ENCODE measurements at places on chromosomes 13 and 19.

DNA sequence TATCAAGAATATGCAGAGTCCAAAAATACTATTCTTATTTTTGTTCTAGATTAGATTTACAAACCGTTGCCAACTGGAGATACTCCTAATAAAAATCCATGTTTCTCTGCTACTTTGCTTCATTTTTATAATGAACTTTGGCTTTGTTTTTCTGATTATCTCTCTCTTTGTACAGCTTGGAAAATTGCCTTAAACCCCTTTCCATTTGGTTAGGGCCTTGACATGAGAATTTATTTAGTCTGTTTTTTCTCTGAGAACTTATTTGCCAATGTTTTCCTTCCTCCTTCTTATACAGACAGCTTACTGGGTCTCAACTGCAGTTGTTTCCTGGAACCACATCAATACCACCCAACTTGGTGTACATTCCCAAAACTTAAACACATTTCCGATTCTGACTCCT, 555.4 kb downstream of the SLITRK6 start:
- DNase-seq, result no peak

GRCh38 chr19:31340042-31341025, 8.9 kb downstream of the TSHZ3 start:
- no peak for DNase-seq

GRCh38 chr13:97136418-97136817, 85.7 kb upstream of the MBNL2 start:
- no peak for DNase-seq

GRCh38 chr19:30207357-30207756, 164.8 kb upstream of the ZNF536 start:
- DNase-seq, result no peak

DNA sequence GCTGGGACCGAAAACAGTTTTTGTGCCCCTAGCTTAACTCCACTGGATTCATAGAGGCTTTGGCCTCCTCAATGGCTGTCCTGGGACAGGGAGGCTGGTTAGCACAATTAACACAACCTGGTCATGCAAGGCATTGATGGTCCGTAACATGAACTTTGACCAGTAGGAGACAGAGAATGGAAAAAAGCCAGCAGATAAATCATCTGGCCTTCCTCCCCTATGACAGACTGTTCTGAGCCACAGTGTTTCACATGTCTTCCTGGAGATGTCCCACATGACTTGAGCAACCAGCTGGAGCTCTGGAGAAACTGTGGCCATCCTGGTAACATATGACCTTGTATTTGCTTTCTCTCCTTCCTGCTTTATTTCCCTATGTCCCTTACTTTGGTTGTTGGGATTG, 244.2 kb downstream of the UQCRFS1 start:
- DNase-seq, result no peak

DNA sequence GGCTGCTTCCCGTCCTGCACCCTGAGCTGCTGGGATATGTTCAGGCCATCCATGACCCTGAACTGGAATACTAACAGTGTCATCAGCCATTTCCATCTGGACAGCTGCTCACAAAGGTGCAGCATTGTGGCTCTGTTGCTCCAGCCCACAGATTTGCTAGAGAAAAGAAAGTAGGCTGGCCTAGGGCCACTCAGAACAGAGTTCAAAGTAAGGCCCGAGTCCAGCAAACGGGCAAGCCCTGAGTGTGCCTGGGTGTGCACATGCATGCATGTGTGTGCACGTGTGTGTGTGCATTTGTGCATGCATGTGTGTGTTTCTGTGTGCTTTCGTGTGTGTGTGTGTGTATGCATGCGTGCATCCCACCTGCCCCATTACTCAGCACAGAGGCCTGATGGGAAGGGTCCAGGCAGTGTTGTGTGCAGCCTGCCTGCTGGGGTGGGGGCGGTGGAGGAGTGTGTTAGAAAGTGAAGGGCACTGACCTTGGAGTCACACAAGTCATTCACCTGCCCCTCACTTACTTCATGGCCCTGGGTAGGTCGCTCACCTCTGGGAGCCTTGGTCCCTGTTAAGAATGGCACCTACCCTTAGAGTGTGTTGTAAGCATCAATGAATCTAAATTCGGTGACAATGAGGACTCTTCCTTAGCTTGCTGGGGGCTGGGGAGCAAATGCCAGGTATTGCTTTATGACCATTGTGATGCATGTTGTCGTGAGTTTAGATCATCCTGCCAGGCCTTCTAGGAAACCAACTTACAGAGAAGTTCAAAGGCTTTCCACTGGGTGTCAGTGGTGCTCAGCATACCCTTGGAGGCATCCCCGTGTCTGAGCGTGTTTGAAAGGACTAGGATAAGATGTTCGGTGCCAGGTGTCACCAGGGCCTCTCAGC, 53.2 kb downstream of the GPR12 start:
- DNase-seq, result peak; percentile 28

- DNase-seq, result no peak
Measured at GRCh38 chr19:51163257-51163656, 21.2 kb downstream of the SIGLEC7 start.

DNA sequence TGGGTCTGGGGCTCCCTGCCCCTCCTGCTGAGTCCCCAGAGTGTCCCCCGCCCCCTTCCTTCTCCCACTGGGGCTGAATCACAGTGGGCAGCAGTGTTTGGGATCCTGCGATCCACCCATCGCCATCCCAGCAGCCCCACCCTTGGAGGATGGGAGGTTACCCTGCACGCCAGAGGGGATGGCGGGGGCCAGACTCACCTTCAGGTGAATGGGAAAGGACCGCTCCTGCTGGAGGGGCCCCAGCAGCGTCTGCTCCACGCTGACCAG, 569 bp downstream of the DLEU7 start:
- DNase-seq, result no peak

DNA sequence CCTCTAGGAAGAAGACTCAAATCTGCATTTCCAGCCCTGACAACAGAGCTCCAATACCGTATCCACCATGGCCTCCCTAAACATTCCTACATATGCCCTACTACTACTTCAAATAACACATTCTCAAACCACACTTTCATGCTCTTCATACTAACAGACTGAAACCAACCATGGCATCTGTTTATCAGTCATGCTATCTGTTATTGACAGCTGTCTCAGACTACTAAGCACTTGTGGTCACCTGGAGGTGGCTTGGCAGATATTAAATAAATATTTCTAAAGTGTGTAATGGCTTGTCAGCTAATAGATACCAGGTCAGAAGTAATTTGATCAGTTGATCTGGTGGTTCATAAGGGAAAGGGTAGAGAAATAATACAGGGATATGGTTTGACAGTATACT, 489.1 kb downstream of the DIAPH3 start:
- DNase-seq, result no peak

GRCh38 chr13:98265692-98266551, 88.9 kb upstream of the RNF113B start:
- DNase-seq, result no peak

DNA sequence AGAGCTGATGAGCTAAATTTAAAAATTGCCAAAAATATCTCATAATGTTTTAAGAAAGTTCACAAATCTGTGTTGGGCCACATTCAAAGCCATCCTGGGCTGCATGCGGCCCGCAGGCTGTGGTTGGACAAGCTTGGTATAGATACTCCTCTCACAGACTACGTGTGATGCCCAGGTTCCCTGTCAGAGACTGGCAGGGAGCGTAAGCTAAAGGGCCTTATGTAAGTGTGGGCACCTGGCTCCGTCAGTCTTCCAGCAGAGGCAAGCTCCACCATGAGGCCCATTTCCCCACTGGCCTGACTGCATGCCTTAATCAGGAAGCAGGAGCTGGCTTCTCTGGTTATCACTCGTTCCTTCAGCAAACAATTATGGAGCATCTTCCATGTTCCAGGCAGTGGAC, 200.2 kb downstream of the FOXO1 start:
- DNase-seq, result no peak

DNA sequence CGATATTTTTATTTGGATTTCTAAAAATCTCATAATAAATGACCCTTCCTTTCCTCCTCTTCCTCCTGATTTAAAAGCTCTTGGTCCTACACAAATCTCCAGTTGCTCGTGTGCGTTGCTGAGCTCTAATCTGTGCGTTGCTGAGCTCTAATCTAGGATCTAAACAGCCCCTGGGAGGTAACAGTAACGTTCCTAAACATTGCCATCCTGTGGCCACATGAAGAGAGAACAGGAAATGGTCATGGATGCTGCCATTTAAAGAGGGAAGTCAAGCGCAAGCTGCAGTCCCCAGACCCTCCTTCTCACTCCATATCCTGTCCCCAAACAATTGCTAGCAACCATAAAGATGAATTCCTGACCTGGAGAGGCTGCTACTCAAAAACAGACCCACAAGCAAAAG, 170.8 kb downstream of the NUFIP1 start:
- no peak for DNase-seq
